ENCODE measurements at places on chromosomes 13 and 19.

- no peak for DNase-seq
Observed at GRCh38 chr13:78524936-78525335, 78.4 kb downstream of the POU4F1 start.

DNA sequence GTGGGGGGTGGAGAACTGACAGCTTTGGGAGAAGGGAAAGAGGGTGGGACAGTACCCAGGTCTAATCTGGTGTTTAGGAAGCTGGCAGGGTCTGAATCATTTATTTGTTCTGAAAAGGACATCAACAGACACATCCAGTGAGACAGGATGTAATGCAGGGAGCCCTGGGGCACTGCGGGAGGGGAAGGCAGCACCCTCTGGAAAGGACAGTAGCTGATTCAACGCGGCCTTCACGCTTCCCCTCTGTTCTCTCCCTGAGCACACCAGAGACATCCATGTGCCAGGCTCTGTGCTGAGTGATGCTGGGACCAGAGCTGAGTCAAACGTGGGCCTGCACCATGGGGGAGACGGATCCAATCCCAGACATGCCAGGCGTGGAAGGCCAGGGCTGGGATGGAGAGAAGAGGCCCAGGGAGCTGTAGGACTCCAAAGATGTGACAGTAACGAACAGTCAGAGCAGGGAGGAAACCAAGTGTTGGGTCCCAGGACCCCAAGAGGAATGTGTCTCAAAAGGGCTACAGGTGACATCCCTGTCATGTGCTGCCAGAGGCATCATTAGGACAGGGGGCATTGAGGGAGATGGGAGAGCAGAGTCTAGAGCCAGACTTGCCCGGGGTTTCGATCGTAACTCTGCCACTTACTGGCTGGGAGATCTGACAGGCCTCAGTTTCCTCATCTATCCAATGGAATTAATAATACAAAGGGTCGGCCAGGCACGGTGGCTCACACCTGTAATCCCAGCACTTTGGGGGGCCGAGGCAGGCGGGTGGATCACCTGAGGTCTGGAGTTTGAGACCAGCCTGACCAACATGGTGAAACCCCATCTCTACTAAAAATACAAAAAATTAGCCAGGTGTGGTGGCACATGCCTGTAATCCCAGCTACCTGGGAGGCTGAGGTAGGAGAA is 1.7 kb downstream of the ETFB start:
- DNase-seq, result no peak

DNA sequence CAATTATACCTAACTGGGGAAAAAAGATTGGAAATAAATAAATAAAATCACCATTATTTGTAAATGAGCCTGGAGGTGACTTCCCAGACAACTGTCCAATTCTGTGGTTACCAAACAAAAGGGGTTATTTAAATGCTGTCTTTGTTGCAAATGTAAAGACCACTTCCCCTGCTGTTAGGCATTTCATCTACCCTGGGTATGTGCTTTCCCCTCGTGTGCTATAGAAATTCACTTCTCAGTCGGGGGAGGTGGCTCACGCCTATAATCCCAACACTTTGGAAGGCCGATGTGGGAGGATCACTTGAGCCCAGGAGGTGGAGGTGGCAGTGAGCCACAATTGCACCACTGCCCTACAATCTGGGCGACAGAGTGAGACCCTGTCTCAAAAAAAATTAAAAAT is 101.9 kb upstream of the AKAP11 start:
- no peak for DNase-seq

GRCh38 chr13:94550062-94550738 is 45.8 kb downstream of the TGDS start:
- DNase-seq, result no peak

DNA sequence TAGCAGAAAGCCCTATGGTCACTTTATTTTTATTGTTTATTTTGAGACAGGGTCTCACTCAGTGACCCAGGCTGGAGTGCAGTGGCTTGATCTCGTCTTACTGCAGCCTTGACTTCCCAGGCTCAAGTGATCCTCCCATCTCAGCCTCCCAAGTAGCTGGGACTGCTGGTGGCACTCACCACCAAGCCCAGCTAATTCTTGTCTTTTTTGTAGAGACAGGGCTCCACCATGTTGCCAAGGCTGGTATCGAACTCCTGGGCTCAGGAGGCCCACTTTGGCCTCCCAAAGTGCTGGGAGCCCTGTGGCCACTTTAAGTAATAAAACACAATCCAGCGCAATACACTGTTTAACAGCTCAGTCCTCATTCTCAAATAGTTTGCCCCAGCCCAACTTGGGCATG is 69.3 kb downstream of the NUFIP1 start:
- DNase-seq, result no peak
